Stomach (tissue), 19 donors: ENCODE measurements at places on chromosomes 13 and 19.
A peak's percentile ranks its signal among the peaks of the same experiment; 100 is the strongest.

GRCh38 chr19:14472202-14472938 lies 2.8 kb downstream of the PTGER1 start:
- DNase-seq: peak; percentile 70

DNA sequence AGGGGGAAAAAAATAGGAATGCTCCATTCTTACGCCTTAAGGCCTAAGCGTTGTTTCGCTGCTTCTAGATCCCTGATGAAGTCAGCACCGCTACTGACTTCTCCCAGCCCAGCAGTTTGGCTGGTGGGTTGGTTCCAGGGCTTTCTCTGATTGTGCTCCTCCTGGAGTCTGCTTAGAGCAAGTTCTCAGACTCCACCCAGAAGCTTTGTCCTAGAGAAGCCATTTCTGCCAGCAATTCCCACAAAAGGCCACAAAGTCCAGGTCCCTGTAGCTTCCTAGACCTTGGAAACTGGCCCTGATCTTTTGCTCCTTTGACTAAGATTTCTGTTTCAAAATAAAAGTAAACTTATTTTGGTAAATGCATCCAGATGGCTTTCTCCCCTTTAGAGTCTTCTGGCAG lies 65.4 kb downstream of the KCTD12 start:
- no peak for DNase-seq

DNA sequence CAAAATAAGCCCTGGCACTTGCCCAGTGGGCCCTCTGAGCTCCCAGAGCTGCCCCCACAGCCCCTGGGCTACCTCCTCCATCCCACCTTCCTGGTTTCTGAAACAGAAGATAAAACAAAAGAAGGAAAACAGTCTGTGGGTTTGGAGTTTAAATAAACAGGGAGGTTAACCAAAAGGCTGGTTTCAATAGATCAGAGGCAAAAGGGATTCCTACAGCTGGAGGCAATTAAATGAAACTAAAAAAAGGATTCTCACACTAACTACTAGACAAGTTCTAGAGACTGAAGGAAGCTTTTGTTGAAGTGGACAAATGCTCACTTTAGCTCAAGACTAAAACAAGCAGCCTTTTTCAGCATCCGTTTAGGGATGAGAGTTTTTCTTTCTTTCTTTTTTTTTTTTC lies 569.8 kb downstream of the FGF9 start:
- DNase-seq: no peak

DNA sequence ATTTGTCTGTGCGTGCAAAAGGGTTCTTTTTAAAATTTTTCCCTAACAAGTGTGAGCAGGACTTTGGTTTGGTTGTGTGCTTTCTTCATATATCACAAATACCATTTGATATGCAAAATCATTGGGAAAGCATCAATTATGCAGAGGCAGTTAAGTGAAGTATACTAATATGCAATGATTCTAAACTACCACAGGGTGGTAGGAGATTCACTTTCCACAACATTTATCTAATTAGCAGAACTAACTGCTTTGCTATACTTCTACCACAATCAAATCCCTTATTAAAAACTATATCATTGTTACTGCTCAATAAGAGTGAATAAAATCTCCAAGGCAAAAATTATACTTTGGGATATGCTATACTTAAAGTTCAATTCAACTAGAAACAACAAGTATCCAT lies 2738.9 kb upstream of the PCDH20 start:
- DNase-seq: no peak

- no peak for DNase-seq
Measured at GRCh38 chr19:50500060-50500752, 10.8 kb downstream of the JOSD2 start.

GRCh38 chr19:15223649-15224361 lies 8.4 kb downstream of the EPHX3 start:
- peak; percentile 55 for DNase-seq

- no peak for DNase-seq
Measured at GRCh38 chr13:50444726-50445125, 398.8 kb downstream of the DLEU7 start.

GRCh38 chr13:52025475-52026245 lies 1.2 kb downstream of the UTP14C start:
- DNase-seq: no peak
